Stimulated activated CD4-positive, alpha-beta T cell treated with anti-CD3 and anti-CD28 coated beads, TNF-alpha, amount 100 ng/mL, for 48 hours (primary cell): ENCODE measurements at places on chromosomes 5 and 9.

DNA sequence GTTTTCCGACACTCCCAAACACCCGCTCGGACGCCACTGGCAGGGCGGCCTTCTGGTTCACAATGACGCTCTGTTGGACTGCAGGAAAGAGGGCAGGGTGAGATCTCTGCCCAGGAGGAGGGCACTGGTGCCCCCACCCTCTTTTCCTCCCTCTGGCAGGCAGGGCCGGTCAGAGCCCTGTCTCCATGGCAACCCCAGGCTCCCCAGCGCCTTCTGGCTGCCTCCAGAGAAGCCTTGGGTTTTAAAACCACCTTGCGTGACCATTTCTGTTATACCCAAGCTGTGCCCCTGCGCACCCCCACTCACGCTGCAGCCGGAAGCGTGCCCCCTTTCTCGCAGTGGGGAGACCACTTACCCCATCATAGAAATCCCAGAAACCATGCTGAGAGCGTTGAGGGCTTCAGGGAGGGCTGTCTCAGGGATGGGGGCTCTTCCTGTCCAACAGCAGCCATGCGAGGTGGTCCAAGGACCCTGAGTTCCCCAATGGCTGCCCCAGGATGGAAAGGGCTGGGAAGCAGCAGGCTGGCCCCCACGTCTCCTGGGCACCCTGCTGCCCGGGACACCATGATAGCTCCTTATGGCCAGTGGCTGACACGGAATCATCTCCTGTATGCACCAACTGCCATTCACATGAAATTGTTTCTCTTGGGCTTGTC lies 7.3 kb downstream of the C9orf50 start:
- no peak for DNase-seq

DNA sequence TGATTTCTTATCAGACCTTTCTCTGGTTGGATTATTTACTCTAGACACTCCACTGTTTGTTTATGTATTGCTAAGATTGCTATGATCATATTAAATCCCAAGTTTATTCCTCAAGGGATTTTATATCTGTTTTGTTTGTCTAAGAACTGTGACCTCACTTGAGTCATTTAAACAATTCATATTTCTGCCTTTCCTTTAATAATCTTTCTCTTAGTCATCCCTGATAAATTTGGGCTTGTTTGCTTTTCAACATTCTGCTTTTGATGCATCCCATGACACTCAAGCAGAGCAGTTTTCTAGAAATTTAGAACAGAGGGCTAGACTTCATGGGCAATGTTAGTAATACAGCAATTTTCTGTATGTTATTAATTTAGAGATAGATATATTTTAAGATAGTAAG lies 231.6 kb upstream of the TNC start:
- DNase-seq = no peak

- no peak for DNase-seq
Measured at GRCh38 chr5:135229679-135230132, 169.3 kb downstream of the MACROH2A1 start.

GRCh38 chr9:8890695-8891094 lies 1091.1 kb upstream of the DMAC1 start:
- DNase-seq = no peak

- no peak for DNase-seq
Measured at GRCh38 chr9:95516734-95517558, at the start of gene PTCH1. Gene PTCH1, minus strand, starts transcription at chr9:95516971.

GRCh38 chr9:134765785-134766184 lies 114.8 kb upstream of the FCN2 start:
- no peak for DNase-seq

DNA sequence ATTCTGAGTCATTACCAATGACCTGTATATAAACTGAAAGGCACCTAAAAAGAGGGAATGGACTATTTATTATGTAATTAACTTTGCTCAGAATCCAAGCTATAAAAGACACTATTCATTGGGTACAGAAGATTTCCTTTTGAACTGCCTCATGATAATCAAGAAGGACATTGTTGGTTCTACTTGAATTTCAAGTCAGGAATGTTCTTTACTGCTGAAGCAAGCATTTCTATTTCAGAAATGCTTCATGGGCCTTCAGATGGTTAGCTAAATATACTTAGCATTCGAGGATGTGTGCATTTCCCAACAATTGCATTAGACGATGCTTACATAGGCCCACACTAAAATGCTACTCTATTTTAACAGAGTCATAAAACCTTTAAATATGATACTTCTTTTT lies 658.2 kb upstream of the DMAC1 start:
- no peak for DNase-seq

DNA sequence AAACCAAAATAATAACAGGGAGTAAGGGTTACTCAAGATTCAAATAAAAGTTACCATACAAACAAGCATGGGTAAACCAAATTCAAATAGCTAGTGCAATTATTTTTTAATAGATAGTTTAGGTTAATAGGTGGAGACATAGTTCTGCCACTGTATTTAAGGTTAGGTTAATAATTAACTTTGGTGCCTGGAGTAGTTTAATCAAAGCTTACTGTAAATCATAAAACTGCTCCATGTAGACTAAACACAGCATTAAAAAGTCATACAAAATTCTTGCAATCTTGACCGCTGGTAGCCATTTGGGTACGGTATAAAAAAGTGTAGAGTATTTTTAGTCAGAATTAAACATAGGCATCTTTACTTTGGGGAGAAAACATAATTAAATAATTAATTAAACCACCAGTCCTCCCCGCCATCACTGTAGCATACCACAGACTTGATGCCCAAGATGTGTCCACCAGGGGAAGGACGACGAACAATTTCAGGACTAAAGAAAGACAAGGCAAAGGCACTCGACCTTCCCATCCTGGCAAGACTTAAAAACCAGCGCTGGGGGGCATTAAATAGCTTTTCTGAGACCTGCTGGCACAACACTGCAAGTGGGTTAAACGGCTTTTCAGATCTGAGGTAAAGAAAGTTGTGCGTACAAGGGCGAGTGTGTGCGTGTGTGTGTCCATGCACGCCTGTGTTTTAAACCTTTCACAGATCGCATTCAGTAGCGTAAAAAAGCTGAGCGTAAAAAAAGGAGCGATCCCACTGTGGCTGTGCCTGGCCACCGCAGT lies 2.9 kb downstream of the SEMA6A start:
- no peak for DNase-seq

DNA sequence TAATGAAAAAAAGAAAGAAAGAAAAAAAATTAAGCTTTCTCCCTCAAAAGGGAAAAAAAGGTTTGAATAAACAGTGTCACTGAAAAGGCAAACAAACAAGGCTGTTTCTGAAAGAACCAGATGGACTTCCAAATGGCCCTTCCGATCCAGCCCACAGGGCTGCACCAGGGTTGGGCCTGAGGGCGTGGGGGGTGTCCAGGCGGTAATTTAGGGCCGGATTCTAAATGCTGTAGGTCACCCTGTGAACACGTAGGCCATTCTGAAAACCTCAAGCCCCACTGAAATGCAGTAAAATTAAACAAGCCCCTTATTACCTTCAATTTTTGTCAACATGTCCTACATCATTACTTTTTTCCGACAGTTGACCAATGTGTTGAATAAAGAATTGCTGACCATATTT lies 132.1 kb downstream of the HSD17B3 start:
- no peak for DNase-seq

DNA sequence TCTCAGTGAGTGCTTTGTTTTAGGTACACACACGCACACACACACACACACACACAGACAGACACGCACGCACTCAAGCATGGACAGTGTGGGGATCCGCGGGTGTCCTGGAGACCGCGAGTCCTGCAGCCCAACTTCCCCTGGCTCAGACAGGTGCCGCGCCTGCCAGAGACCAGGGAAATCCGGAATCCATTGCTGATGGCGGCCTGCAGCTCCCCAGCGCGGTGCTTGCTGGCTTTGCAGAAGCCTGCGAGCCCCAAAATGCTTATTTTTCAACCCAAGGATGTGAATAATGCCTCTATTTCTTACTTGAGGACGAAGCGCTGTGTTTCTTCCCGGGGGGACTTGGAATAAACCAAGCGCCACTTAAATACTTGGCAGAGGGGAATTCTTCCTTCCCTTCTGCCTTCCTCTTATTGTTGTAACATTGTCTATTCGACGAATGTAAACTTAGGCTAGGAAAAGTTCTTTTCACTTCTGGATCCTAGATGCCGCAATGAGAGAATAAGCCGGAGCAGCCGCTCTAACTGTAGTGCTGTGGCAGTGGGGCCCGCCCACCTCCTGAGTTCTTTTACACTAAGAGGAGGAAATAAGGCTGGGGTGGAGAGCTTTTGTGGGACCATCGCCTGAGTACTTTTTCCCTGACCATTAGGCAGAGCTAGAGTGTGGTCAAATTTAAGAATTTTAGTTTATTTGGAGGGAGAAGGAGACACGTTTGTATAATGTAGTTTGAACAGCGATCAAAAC lies 802 bp downstream of the ITGA2 start:
- DNase-seq = no peak

DNA sequence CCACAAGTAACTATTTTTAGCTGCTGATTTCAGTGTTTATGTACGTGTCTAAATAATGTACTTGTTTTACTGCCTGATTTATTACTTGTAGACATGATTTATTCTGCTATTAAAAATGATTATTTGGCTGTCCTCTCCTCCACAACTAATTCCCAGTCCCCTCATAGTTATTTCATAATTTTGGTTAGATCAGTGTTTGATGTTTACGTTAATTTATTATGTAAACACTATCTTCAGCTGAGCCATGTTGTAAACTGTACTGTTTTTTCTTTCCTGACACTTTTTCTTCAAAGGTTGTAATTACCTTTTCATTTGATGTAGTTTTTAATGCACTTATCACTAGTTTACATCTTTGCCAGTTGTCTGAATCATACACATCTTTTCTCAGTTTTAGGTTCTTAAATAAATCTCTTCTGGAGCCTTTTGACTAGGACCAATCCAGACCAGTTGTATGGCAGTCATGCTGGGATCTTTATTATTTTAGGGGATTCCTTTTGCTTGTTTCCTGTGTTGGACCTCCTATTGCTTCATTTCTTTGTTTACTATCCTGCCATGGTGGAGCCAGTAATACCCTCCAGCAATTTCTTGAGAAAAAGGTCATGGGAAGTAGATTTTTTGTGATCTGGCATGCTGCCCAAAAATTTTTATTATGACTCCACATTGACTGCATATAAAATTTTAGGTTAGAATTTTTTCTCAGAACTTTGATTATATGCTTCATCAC lies 16.1 kb downstream of the AP3S1 start:
- DNase-seq = no peak
